ENCODE measurements at places on chromosomes 3 and 15.

DNA sequence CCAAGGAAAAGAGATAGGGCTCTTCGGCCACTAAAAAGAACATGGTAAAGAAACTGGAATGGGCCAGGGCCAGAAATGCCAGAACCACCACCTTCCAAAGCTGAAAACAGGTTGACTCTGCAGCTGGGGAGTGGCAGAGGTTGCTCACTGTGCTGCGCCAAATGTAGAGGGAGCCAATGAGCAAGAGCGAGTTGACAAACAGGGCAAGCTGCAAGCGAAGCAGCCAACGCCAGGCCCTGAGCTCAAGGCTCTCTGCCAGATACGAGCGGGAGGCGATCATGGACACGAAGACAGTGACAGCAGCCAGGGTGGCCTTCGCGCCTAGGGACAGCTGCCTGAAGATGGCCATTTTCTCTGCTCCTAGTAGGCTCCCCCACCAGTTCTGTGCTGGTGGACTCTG is 3.1 kb downstream of the GLB1 start:
- DNase-seq, result no peak

GRCh38 chr15:23567921-23568320 is 2.4 kb downstream of the MKRN3 start:
- no peak for DNase-seq

DNA sequence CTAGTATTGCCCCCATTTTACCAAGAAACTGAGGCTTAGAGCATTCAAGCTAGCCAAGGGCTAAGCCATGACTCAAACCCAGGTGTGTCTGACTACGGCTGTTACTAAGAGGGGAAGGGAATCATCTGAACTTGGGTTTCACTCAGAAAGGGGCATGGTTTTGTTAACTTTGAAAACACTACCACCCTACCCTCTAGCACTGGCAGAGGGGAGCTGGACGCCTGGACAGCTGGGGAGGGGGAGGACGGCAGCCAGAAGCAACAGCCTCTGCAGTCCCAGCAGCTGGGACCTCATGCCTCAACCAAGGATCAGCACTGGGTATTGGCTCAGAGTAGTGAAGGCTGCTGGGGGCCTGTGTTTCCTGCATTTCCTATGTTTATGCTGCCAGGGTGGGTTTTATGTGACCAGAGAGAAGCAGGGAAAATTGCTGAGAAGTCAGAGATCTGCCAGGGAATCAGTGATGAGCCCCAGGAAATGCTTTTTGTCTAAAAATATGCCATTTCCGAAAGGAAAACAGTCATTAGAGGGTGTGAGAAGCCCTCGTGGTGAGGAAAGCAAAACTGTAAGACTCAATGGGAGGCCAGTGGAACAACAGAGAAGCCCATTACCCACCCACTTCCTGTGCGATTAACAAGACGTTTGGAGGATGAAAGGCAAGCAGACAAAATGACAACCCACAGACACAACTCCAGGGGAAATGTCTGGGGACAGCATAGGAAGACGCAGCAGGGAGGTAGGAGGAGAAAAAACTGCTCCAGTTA is 41.2 kb downstream of the LIPC start:
- no peak for DNase-seq

DNA sequence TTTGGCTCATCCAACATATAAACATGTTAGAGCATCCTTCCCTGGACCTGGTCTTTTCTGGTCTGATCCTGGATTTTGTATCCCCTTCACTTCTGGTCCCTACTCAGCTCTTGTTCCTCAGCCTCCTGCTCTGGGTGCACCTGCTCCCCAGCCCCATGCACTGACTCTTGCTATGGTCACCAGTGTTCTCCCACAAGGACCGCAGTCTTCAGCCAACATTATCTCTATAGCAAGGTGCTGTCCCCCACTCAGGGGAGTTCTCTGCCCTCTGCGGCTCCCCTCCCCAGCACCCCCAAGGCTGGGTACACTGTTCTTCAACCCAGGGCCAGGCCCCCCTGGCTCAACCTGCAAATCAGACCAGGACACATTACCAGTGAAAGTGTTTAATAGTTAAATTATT is 80.2 kb downstream of the SEC22A start:
- no peak for DNase-seq

DNA sequence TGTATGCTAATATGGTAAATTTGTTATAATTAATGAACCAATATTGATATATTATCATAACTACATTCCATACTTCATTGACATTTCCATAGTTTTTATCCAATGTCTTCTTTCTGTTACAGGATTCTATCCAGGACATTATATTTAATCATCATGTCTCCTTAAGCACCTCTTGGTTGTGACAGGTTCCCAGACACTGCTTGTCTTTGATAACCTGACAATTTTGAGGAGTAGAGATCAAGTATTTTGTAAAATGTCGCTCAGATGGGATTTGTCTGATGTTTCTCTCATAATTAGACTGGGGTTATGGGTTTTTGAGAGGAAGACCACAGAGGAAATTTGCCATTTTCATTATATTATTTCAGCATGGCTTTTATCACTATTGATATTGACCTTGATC is 317.4 kb downstream of the PLOD2 start:
- DNase-seq, result no peak

DNA sequence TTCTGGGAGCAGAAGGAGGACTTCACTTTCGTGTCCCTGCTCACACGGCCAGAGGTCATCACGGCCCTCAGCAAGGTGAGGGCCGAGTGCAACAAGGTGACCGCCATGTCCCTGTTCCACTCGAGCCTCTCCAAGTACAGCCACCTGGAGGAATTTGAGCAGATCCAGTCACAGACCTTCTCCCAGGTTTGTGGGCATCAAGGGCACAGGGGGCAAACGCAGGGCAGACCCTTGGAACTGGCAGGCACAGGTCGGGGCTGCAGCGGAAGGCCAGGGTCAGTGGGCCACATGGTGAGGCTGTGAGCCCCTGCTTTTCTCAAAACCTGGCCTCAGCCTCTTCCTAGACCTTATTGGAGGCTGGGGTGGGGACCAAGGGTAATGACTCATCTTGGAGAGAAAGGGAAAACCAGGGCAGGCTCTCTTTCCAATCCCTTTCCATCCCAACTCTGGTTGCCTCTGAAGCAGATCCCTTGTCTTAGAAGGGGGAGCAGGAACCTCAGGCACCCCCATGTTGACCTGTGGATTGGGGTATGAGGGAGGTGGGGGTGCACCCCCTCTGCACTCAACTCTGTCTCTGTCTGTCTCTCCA is 29.5 kb downstream of the DNAH1 start:
- no peak for DNase-seq

GRCh38 chr15:85489773-85490493 is 109.5 kb downstream of the AKAP13 start:
- no peak for DNase-seq

- DNase-seq, result peak; percentile 32
Measured at GRCh38 chr3:113264283-113265131, 53.1 kb downstream of the BOC start.

- DNase-seq, result no peak
Measured at GRCh38 chr15:32869776-32870175, 152.0 kb downstream of the GREM1 start.

DNA sequence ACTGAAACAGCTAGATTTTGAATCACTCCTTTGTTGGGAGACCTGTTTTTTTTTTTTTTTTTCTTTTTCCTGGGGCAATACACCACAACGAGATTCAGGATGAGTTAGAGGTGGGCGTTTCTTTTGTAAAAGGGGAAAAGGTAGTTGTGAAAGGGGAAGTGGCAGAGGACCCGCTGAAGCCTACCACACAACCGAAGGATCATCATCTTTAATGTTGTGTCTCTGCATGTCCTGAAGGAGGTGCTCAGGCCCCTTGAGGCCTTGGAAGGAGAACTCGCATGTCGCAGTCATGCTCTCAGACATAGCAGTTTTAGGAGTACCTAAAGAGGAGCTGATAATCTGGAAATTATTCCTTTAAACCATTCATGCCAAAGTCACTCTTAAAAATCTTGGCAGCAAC is 137.9 kb upstream of the LRIG1 start:
- DNase-seq, result no peak

DNA sequence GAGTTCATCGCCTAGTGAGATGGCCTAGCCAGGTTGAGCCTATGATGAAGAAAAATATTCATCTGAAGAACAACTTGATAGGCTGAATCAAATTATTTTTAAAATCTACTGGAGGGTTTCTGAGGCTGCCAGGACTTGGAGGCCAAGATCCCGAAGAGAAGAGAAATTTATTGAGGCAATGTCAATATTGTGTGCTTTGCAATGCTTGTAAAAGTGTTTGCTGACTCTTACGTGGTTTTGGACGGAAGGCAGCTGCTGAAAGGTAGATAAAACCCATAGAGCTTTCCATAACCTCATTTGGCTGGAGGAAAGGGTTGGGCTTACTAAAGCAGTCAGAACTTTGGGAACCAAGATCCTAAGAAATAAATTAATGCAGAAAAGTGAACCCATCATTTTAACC is 361.0 kb upstream of the IL12A start:
- DNase-seq, result no peak

DNA sequence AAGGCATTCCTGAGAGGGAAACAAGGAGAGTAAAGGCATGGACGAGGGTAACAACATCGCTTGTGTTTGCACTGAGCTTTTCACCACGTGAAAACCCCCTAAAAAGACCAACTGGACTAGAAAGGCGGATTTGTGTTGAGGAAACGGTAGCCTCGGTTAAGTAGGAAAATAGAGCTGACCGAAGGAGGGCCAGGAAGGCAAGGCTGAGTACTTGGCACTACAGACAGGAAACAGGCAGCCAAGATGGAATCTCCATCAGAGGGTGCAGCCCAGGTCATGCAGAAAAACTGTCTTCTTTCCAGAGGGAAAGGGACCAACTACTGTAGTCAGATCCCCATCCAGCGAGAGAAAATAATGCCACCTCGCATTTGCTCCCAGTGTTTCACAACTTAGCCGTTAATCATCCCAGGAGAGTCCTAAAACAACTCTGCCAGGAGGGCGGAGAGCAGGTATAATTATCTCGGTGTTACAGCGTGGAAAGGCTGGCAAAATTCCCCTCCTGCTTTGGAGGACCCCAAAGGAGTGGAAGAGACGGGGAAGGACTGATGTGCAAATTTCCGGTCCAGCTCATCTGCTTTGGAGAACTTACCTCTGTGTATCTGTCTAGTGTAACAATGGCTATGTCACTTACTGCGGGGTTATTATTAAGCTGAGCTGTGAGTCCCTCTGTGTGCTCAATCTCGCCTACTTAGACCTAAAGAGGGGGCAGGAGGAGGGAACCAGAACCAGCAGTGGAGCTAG is 77.2 kb downstream of the MYO1E start:
- no peak for DNase-seq

DNA sequence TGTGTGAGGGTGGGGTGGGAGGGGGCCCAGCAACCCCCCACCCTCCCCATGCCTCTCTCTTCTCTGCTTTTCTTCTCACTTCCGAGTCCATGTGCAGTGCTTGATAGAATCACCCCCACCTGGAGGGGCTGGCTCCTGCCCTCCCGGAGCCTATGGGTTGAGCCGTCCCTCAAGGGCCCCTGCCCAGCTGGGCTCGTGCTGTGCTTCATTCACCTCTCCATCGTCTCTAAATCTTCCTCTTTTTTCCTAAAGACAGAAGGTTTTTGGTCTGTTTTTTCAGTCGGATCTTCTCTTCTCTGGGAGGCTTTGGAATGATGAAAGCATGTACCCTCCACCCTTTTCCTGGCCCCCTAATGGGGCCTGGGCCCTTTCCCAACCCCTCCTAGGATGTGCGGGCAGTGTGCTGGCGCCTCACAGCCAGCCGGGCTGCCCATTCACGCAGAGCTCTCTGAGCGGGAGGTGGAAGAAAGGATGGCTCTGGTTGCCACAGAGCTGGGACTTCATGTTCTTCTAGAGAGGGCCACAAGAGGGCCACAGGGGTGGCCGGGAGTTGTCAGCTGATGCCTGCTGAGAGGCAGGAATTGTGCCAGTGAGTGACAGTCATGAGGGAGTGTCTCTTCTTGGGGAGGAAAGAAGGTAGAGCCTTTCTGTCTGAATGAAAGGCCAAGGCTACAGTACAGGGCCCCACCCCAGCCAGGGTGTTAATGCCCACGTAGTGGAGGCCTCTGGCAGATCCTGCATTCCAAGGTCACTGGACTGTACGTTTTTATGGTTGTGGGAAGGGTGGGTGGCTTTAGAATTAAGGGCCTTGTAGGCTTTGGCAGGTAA is 8.1 kb downstream of the FAM131A start:
- DNase-seq, result peak; percentile 48

- no peak for DNase-seq
Measured at GRCh38 chr3:38966811-38967692, 84.7 kb downstream of the SCN11A start.
